Activated T-helper 1 cell treated with anti-CD3 and anti-CD28 coated beads, Interleukin-2, amount 50 U/mL, for 16 hours (primary cell): ENCODE measurements at places on chromosomes 5 and 9.

DNA sequence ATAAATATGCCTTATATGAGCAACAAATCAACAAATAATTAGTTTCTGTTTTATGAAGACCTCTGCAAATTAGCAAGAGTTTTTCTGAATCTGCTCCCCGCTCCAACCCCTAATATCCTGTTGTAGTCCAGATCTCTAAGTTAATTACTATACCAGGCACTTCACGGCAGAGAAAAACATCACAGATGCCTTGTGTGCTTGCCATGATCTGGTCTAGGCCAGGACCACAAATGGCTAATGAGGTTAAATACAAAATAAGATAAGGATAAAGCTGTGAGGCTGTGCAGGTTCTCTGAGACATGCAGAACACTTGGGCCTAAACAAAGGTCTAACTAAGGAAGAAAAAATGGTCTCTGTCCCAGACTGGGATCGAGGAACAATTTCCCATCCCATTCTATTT lies 150.8 kb downstream of the SLIT3 start:
- DNase-seq = no peak

GRCh38 chr5:127891942-127892341 lies 188.8 kb downstream of the CCDC192 start:
- DNase-seq = no peak

GRCh38 chr5:83246071-83246470 lies 168.7 kb downstream of the XRCC4 start:
- DNase-seq = no peak

DNA sequence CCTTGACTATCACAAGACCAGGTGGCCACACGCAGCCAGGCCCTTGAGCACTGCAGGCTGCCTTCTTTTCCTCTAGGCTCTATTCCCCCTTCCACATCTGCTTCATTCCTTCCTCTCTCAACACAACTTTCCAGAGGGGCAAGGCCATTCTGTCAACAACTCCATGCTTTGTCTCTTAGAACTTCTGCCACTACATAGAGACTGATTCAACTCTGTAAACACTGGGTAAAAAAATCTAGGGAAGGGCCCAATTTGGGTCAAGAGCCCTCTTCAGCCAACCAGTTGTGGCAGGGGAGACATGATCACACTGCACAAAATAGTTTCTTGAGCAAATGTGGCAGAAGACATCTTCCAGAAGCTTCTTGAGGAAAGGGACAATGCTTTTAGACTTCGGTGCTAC lies 55.6 kb downstream of the ATPSCKMT start:
- DNase-seq = no peak

DNA sequence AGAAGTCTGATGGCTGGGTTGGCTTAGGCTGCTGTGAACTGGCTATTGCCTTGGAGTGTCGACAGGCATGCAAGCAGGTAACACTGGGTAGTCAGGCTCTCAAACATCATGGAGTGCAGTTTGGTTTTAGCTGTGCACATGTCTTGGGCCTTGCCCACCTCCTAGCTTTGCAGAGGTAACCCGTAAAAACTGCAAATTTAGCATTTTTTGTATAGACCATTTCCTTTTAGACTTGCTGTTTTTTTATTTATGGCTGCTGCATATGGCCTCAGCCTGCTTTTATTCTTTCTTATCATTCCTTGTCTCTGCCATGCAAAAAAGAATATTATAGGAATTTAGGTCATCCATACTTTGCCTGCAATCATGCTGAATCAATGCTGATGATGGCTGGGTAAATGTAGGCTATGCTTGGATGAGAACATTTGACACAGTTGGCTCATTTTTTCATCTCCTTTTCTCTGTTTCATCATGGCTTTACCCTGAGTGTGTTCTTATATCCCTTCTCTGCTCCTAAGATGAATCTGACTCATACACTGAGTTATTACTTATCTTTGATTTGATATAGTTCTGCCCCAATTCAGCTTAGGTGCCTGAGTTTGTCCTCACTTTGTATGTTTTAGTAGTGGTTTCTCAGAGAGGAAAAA lies 27.2 kb downstream of the RECK start:
- DNase-seq = no peak

DNA sequence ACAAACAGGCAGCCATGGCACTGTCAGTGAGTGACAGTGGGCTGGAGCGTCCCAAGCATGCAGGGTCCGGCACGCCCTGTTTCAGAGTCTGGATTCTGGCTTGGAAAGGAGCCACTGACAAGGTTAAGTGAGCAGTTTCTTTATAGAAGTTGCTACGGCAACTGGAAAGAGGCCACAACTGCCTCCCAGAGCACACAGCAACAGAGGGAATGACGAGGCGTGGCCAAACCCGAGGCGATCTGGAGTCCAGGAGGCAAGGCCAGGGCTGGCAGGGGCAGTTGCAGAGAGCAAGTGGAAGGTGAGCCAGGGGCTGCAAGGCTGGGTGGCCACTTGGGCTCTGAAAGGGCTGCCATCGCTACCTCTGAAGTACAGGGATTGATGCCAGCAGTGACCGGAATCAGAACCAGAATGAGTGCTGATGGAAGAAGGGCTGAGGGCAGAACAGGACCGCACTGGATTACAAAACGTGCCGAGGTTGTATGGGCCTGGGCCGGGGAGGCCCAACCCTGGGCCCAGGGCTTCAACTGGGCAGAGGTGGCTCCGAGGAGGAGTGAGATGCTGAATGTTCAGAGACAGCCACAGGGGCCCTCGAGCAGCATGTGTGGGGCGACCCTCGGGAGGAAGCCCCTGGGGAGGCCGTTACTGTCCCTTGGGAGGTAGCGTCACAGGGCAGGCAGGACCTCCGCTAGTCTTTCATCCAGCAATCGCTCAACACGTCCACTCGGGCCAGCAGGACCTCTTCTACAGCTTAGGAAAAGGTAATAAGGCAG lies 4.6 kb downstream of the MRPL41 start:
- no peak for DNase-seq

DNA sequence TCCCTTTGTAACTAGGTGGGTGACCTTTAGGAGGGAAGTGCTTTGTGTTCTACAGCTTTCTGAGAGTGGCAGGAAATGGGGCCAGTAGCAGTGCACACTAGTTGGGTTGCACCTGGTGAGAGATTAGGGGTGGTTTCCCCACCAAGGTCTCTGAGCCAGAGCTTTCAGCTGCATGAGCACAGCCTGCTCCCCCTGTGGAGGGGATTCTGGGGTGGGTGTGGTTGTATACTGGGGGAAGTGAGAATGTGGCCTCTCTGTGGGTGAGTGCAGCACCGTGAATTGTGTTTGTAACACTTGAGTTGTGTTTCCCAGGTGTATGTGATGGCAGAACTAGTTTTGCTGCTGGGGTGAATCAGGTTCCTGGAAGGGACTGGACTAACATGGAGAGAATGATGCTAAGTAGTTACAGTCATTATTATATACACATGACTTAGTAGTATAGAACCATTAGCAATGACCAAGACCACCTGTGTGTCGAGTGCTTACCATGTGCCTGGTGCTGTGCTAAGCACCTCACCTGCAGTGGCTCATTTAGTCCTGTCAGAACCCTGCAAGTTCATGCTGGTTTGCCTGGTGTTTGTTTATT lies 11.8 kb upstream of the CXXC5 start:
- DNase-seq = no peak

- DNase-seq = no peak
Measured at GRCh38 chr5:16082982-16083381, 96.6 kb downstream of the MARCHF11 start.

GRCh38 chr9:37976714-37977477 lies 73.0 kb upstream of the SLC25A51 start:
- no peak for DNase-seq

- no peak for DNase-seq
Measured at GRCh38 chr5:2276101-2276500, 393.4 kb upstream of the IRX4 start.

GRCh38 chr5:148267962-148268361 lies 632 bp upstream of the SPINK13 start:
- DNase-seq = no peak

DNA sequence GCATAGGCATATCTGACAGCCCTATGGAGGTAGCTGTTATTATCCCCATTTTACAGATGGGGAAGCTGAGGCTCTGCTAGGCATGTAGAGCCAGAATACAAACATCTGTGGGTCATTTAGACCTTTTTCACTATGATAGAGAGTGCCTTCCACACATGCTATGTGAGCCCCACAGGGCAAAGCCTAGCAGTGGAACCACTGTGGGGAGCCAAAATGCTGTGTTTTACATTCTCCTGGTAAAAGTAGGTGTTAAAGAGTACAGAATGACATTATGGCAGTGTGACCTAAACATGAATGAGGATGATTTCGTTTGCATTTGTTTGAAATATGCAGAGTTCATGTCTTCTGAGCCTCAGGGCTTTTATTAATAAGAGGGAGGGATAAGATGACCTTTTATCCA lies 265.2 kb downstream of the MAST4 start:
- no peak for DNase-seq

GRCh38 chr9:37464006-37464405 lies 1.2 kb downstream of the ZBTB5 start:
- no peak for DNase-seq

DNA sequence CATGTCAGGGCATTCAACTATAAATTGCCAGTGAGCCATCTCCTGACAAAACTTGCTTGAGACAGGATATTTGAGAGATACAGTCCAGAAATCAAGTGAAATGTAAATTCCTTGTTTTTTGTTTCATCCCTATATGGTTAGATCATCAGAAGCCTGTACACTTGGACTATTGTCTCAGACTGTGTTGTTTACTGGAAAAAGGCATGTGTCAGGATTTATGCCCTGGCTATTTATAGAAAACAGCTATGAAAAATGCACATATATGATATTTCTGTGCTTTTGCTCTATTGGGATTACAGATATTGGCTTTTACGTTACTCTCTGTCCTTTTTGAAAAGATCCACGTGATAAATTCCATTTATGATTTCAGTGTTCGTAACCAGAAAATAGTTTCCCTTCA lies 44.2 kb downstream of the IL31RA start:
- DNase-seq = no peak

- no peak for DNase-seq
Measured at GRCh38 chr9:73683862-73684591, 532.4 kb downstream of the ANXA1 start.

DNA sequence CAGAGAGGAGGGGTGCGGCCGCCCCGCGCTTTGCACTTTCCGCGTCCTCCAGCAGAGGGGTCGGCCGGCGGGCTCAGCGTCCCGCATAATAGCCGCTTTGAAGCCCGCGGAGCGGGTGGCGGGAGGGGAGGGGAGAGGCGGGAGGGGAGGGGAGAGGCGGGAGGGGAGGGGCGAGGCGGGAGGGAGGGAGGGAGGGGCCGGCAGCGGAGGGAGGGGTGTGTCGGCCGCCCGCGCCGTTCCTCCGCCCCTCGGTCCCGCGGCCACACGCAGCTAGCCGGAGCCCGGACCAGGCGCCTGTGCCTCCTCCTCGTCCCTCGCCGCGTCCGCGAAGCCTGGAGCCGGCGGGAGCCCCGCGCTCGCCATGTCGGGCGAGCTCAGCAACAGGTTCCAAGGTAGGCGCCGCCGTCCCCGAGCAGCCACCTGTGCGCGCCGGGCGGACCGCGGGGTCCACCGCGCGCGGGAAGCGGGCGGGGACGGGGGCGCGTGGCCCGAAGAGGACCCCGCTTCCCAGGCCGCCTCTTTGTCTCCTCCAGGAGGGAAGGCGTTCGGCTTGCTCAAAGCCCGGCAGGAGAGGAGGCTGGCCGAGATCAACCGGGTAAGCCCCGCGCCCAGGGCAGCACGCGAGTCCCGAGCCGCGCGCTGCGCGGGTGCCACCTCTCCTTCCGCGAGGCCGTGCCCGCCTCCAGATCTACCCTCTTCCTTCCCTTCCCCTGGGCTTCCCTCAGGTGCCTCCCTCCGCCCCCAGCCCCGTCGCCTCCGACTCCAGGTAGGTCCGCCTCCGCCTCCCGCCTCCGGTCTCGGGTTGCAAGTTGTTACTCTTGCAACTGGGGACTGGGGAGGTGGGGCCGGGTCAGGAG lies at the start of gene AIF1L:
AIF1L (plus strand) TSS at position 263 of the 857 bp plus-strand sequence; CDS start at position 362, 99 bp downstream.
- no peak for DNase-seq

DNA sequence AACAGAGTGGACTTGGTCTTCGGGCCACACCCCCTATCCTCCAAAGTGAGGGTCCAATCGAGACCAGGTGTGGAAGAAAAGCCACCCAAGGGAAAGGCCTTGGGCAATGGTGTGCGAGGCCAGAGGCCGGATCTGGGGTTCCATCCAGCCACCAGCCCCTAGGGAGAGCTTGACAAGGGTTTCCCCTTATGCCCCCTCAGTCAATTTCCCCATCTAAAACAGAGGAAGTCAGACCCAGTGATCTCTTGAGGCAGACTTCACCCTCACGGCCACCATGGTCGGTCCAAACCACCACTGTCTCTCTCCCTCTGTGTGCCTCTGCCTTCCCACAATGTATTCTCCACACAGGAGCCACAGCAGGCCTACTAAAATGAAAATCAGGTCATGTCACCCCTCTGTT lies 82.9 kb downstream of the C5orf15 start:
- DNase-seq = no peak

- DNase-seq = no peak
Measured at GRCh38 chr9:84874596-84874995, 205.1 kb downstream of the NTRK2 start.

- DNase-seq = no peak
Measured at GRCh38 chr5:54537725-54538124, 20.2 kb downstream of the SNX18 start.

GRCh38 chr5:120550358-120550757 lies 86.3 kb downstream of the PRR16 start:
- no peak for DNase-seq

GRCh38 chr9:87667164-87667738 lies 58.7 kb upstream of the CTSL start:
- DNase-seq = no peak

- DNase-seq = no peak
Measured at GRCh38 chr5:120456006-120456405, 8.1 kb upstream of the PRR16 start.

DNA sequence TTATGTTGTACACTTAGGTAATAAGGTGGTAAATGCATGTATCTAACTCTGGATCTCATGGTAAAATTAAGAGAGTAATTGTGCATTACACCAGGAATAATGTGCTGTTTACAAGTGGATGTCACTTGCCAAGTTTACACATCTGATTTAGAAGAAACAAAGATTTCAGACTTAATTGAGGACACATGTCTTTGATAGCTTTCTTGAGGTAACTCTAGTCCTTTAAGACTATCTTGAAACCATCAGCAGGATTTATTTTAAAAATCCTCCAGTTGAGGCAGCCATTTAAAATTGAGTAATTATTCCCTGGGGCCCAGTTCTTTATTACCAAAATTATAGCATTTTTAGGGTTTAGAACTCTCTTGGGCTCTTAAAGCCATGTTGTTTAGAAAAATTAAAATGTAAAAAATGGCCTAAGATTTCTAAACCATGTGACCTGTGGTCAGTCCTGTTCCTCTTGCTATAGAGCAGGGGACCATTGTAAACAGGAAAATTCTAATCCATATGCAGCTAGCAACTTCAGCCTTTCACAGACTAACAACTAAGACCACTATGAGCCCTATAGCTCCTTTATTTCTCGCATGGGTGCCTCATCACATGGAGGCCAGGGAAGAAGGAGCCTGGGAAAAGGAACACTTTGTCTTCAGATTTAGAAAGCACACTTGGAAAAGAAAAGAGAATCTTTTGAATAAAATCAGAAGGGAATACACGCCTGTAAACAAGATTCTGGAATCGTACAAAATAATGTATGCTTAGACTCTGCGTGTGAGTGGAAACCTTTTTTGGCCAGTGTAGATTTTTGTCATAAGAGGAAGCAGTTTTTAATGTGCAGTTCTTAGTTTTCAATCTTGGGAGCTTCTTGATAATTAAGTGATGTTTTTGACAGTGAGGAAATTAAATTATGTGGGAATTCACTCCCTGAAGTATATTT lies 71.2 kb downstream of the ZSWIM6 start:
- DNase-seq = no peak

- no peak for DNase-seq
Measured at GRCh38 chr5:37248970-37249814, at the start of gene CPLANE1. Gene CPLANE1, minus strand, starts transcription at chr5:37249376. Its CDS starts 1,678 bp downstream, at chr5:37247698.

GRCh38 chr9:109098171-109098959 lies 21.4 kb downstream of the TMEM245 start:
- no peak for DNase-seq

GRCh38 chr5:75367401-75367800 lies 30.4 kb downstream of the HMGCR start:
- no peak for DNase-seq
